Activated CD4-positive, alpha-beta T cell treated with anti-CD3 and anti-CD28 coated beads, Interleukin-2, amount 50 U/mL, for 16 hours (primary cell): ENCODE measurements at places on chromosomes 4 and X.
A peak's percentile ranks its signal among the peaks of the same experiment; 100 is the strongest.

DNA sequence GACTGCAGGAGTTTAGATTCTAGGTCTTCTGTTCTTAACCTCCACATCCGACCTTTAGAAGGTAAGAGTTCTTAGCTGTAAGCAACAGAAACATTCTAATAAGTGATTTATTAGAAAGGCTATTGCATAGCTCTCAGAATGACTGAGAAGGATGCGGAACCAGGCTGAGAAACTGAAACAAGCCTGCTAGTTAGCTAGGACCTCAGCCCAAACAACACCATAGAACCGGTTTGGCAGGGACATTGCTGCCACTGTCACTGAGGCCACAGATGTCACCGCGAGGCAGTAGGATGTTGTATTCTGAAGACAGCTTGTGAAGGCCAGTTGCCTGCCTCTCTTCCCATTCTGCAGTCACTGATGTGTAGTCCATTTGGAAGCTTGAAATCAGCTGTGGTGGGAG lies 160.0 kb upstream of the ARX start:
- no peak for DNase-seq

GRCh38 chr4:122045533-122045932 lies 93.7 kb upstream of the TRPC3 start:
- no peak for DNase-seq

DNA sequence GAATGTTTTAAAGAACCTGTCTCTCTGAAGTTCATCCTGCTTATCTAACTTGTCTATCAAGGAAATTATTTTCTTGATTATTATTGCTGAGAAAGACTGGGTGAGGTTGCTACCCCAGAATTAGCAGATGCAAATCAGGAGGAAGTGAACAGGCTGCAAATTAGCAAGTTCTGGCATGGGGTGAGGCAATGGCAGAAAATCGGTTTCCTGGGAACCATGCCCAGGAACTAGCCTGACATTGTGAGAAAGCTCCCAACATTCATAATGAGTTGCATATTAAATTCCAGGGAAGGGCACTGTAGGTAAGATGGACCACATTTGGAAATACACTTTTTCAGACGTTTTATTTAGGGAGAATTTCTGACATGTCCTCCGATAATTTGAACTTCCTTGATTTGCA lies 11.6 kb downstream of the ARSF start:
- no peak for DNase-seq

- DNase-seq: no peak
Measured at GRCh38 chr4:87019246-87019791, 84.5 kb downstream of the AFF1 start.

GRCh38 chr4:151563194-151563593 lies 154.2 kb downstream of the FHIP1A start:
- DNase-seq: no peak

- peak; percentile 46 for DNase-seq
Measured at GRCh38 chr4:156968479-156968984, 3.1 kb downstream of the PDGFC start.

DNA sequence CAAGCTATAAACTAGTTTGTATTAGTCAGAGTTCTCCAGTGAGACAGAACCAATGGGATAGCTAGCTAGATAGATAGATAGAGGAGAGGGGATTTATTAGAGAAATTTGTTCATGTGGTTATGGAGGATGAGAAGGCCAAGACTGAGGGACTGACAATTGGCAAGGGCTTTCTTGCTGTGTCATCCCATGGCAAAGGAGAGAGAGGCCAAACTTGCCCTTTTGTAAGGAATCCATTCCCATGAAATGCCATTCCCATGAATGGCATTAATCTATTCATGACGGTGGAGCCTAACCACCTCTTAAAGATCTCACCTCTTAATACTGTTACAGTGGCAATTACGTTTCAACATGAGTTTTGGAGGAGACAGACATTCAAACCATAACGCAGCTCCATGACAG lies 58.1 kb downstream of the LINC00632 start:
- no peak for DNase-seq

- peak; percentile 32 for DNase-seq
Measured at GRCh38 chrX:30887721-30888120, 1.3 kb downstream of the TAB3 start.

DNA sequence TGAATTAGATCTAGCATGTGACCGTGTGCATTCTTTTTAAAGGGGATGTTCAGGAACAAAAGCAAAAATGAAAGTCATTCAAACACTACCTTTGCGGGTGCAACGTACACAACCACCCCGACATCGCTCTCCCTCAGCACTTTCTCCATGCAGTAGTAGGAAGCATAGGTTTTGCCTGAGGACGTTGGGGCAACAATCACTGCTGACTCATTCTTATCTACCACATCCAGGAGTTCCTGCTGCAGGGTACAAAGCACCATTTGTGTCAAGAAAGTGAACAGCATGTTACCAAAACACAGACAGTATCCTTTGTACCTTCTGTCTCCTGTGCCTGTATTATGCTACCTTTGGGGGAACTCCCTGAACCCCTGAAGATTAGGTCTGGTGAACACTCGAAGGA lies 58.6 kb downstream of the DDX60L start:
- DNase-seq: peak; percentile 26

- DNase-seq: no peak
Measured at GRCh38 chr4:113173126-113173792, 123.8 kb downstream of the ANK2 start.

DNA sequence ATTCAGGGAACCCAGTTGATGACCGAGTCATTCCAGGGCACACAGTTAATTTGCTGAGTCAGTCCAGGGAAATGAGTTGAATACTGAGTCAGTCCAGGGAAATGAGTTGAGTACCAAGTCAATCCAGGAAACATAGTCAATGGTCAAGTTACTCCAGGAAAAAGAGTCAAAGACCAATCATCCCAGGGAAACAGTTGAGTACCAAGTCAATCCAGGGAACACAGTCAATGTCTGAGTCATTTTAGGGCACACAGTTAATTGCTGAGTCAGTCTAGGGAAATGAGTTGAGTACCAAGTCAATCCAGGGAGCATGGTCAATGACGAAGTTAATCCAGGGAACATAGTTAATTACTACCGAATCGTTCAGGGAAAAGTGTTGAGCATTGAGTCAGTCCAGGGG lies 754.4 kb downstream of the NLGN4X start:
- no peak for DNase-seq

GRCh38 chr4:528296-528695 lies 29.3 kb downstream of the PIGG start:
- DNase-seq: no peak

GRCh38 chr4:130110189-130110588 lies 1014.2 kb downstream of the C4orf33 start:
- DNase-seq: no peak

DNA sequence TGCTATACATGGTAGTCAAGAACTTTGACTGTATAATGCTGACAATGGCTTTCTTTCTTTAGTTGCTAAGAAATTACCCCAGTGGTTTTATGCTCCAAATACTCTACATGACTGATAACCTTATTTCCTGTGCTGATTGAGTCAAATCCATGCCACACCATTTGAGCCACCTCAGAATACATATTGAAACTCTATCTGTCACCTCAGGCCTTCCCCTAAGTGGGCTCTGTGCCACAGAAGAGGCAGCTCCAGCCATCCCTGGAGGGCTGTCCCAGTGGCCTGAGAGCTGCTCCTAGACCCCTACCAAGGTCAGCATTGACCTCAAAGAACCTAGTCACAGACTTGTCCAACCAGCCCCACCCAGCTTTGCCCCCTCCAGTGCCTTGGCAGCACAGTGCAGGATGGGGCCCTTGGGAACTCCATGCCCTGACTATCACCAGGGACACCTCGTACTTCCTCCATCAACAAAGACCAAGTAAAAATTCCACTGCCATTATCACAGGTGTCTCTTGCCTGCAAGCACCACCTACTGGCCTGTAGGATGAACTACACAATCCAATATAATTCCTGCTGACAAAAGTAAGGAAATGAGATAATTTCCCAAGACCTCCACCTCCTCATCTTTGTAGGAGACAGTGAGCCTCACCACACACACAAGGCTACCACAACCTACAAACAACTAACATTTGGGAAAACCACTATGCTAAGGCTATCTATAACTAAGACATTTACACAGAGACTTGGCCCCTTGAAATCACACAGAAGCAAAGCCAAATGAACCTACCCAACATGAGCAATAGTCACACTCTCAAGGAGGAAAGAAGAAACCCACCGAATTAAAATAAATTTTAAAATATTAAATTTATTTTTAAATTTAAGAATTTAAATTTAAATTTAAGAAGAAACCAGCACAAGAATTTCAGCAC lies 239.9 kb downstream of the NKX6-1 start:
- peak; percentile 9 for DNase-seq

GRCh38 chr4:26937139-26937538 lies 76.5 kb downstream of the STIM2 start:
- no peak for DNase-seq

DNA sequence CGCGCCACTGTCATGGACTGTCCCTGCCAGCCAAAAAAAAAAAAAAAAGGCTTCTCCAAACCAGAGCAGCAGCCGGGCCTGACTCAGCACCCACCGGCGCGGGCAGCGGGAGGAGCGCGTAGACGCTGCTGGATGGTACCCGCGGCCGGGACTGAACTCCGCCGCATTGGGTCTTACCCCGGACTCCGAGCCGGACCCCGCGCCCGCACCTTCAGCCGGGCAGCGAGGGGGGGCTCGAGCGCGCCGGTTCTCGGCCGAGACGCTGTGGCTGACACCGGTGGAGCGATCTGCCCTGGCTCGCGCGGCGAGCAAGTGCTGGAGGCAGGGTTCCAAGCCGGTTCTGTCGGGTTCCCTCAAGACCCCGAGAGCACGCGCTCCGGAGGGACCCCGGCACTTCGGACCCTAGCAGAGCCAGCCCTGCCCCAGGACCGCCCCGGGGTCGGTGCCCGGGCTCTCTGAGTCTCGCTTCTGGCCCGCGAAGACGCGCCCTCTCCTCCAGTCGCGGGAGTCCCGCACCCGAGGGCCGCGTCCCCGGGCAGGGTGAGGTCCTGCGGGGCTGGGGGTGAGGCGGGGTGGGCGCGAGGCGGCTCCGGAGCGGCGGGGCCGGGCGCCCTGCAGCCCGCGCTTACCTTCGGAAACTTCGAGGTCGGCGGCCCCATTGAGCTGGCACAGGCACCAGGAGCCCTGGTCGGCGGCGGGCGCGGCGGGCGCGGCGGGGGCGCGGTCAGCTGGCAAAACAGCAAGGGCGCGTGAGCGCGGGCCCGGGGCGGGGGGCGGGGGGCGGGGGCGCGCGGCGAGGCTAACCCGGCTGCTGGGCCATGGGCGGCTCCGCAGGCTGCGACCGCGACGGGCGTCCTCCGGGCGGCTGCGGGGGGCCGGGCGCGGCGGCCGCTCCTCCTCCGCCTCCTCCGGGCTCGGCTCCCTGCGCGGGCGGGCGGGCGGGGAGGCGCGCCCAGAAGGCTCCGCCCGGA lies 11.8 kb upstream of the MAN2B2 start:
- no peak for DNase-seq

DNA sequence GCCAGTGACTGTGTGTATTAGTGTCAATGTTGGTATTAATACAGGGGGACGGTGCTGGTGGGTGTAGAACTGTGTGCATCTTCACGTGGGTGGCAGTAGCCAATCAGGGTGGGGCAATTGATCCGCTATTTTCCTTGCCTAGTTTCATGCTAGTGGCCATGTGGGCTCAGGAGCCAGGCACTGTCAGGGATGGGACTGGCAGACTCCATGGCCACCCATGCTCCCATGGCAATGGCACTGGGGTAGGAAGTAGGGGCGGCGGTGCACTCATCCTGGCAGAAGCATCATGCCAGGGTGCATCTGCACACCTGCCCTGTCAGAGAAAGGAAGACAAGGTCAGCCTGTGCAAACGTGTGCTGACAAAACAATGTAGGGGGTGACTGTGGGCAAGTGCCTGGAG lies 122.1 kb upstream of the MAGEC2 start:
- DNase-seq: no peak

- no peak for DNase-seq
Measured at GRCh38 chrX:12309744-12310076, 171.4 kb downstream of the FRMPD4 start.

DNA sequence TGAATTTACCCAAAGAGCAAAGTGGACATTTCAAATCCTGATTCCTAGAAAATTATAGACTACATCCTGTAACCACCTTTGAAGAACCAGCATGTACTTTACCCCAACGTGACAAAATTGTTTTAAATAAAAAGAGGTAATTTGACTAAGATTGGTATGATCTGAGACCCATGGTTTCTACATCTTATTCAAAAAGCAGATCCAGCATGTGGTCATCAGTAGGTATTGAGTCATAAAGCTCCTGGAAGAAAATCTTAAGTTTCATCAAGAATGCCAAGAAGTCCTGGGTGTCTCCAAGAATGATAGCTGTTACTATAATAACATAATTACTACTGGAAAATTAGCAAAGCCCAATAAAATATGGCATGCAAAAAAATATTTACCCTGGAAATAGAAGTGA lies 61.8 kb downstream of the NFKB1 start:
- DNase-seq: no peak

DNA sequence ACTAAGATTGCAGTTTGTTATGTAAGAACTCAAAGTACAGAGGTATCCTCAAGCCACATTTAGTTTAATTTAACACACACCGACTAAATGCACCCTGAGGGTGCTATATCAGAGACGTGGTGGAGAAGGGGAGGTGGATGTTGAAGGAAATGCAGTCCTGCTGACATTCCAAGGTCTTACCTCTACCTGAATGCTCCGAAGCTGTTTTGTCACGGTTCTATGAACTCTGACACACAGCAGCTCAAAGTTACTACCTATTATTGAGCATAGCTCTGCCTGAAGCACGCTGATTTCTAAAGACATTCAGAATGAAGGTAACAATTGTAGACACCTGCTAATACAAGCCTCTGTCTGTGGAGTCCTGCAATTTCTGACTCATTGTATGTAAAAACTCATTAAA lies 6.7 kb downstream of the CC2D2A start:
- DNase-seq: no peak

DNA sequence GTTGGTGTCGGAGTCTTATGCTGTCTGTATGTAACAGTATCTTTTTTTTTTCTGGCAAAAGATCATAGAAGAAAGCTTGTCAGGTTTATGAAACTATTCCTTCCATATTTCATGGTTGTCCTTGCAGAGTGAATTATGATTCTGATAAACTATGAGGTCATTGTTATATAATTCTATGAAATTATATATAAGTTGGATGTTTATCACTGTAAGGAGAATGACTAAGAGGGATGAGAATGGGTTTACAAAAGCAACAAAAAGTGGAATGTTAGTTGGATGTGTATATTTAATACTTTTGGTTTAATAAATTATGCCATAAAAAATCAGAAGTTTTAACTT lies 43.1 kb downstream of the RAPGEF2 start:
- DNase-seq: no peak
